ENCODE measurements at places on chromosomes 4 and X.

DNA sequence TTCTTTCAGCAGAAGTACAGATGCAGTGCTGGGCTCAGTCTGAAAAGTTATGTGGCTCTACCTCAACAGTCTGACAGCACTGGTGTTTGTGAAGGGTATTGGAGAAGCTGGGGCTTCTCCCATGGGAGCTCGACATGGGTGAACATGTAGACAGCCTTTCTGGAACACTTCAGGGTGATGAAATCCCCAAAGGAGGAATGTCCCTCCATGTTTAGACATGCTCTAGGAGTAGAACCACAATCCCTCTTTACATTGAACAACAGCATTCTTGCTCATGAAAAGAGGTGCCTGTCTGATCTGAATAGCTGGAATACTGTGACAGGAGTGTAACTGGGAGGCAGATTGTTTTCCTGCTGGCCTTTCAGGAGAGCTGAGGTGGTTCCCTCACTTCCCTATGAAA lies 53.8 kb upstream of the NAP1L2 start:
- no peak for DNase-seq

DNA sequence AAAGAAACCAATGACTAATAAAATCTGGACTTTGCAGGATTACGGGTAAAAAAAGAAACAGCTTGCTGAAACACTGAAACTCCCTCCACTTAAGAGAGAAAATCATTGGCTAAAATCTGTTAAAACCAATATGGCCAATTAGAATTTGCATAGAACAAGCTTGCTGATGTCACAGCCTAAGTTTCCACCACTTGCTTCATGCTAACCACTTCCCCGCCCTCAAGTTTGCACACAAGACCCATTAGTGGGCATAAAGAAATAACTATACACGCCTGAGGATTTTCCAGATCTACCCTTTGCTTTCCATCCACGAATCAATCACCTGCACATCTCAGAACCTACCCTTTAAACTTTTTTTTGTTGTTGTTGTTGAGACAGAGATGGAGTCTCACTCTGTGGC lies 42.7 kb upstream of the PHEX start:
- no peak for DNase-seq

- DNase-seq = no peak
Measured at GRCh38 chr4:55364691-55365344, 18.8 kb downstream of the SRD5A3 start.

GRCh38 chr4:88162626-88163025 lies 4.2 kb upstream of the ABCG2 start:
- no peak for DNase-seq

DNA sequence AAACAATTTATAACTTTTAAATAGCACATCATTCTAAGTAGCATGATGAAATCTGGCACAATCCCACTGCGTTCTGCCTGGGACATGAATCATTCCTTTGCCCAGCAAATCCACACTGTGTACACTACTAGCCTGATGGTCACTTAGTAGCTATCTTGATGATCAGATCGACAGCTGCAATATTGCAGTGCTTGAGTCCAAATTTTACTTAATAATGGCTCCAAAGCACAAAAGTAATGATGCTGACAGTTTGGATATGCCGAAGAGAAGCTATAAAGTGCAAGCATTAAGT lies 86.6 kb upstream of the NPNT start:
- DNase-seq = peak; percentile 86

GRCh38 chr4:68738036-68738435 lies 67.6 kb upstream of the UGT2B15 start:
- no peak for DNase-seq

GRCh38 chrX:47610511-47610910 lies 9.1 kb downstream of the SYN1 start:
- no peak for DNase-seq

GRCh38 chr4:120773641-120774040 lies 148.9 kb downstream of the PRDM5 start:
- DNase-seq = no peak

DNA sequence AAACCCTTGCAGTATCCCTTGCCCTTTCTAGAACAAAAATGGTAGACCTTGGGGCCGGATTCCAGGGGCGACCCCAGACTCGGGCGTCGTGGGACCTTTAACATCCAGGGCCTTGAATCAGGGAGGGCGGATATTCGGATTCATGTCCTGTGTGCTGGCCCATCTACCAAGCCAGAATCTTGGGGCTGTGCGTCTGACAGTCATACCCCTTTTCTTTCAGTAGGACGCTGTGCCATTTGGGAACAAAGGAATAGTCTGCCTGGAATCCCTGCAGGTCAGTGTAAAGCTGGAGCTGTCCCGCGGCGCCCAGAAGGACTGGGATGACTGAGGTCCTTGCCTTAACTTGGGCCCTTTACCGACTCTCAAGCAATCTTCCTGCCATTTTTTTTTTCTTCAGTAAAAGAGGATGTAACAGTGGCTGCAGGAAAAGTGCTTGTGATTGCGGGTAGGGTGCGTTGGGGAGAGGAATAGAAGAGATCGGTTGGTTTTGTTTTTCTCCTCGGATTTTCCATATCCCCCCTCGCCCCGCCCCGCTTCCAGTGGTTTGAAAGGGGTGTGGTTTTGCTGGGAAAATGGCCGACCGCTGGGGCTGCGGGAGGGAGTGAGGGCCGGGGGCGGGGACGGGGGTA lies 518 bp downstream of the ARMCX1 start:
- peak; percentile 55 for DNase-seq

DNA sequence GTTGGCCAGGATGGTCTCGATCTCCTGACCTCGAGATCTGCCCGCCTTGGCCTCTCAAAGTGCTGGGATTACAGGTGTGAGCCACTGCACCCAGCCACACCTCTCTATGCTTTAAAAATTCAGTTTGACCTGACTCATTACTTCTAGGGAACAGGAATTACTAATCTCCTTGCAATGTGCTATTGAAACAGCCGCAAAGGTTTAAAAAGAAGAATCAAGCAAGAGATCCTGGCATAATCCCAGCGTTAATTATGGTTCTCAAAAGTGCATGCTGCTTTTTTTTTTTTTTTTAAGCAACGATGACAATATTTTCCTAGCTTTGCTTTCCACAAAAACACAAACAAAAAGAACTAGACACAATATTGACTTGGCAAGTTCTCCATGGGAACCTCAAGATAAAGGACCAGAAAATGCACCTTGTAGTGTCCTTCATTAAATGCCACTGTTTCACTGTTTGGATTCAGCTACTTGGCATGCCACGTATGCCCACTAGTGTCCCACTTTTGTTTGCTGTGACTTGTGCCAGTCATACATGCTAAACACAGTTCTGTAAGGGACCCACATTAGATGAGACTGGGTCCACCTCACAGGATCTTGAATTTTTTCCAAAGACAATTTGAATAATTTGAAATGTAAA lies 112.6 kb upstream of the PPARGC1A start:
- DNase-seq = peak; percentile 51

GRCh38 chr4:72424006-72424405 lies 145.0 kb downstream of the ADAMTS3 start:
- no peak for DNase-seq

DNA sequence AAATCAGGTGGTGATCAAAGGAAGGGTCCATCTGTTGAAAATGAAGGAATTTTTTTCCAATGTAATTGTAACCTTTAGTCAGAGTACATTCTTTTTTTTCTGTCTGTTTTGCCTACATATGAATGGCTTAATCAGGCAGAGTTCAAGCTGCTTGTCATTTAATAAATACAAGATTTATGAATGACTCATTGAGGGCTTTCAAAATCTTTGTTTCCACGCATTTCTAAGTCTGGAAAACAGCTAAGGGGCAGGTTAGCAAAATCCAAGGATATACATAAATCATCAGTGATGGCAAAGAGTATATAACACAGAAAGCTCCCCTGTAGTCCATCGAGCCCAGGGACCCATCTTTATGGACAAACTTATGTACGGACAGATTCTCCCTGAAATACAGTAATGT lies 1.8 kb downstream of the CA5B start:
- DNase-seq = no peak

DNA sequence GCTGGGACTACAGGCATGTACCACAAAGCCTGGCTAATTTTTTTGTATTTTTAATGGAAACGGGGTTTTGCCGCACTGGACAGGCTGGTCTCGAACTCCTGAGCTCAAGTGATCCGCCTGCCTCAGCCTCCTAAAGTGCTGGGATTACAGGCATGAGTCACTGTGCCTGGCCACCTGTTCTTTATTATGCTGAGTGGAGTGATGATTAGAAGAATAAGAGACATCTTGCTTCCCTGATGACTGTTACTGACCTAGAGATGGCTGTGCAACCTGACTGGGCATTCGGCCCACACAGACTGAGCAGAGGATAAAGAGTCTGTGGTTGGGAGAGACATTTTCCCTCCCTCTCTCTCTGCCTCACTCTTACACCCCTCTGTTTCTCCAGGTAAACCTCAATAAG lies 56.7 kb downstream of the SPINK2 start:
- DNase-seq = peak; percentile 50

GRCh38 chr4:154643493-154643892 lies 31.0 kb upstream of the FGG start:
- DNase-seq = no peak

DNA sequence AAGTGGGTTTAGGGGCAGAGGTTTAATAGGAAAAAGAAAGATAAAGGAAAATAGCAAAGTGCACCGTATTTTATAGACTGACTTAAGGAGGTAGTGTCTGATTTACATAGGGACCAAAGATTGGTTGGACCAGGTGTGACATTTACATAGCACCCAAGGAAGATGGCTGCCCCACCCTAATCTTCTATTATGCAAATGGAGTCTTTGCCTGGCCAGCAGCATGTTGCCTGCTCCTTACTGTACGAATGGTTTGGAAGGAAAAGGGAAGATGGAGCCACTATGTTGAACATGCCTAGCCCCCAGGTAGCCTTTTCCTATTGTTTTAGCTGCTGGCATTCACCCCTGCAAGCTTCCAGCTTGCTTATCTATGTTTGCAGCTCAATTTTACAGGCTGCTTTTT lies 146.2 kb upstream of the PDE5A start:
- no peak for DNase-seq

GRCh38 chr4:8319061-8319460 lies 49.5 kb downstream of the HTRA3 start:
- no peak for DNase-seq

GRCh38 chr4:152455311-152455710 lies 80.6 kb downstream of the FBXW7 start:
- no peak for DNase-seq

DNA sequence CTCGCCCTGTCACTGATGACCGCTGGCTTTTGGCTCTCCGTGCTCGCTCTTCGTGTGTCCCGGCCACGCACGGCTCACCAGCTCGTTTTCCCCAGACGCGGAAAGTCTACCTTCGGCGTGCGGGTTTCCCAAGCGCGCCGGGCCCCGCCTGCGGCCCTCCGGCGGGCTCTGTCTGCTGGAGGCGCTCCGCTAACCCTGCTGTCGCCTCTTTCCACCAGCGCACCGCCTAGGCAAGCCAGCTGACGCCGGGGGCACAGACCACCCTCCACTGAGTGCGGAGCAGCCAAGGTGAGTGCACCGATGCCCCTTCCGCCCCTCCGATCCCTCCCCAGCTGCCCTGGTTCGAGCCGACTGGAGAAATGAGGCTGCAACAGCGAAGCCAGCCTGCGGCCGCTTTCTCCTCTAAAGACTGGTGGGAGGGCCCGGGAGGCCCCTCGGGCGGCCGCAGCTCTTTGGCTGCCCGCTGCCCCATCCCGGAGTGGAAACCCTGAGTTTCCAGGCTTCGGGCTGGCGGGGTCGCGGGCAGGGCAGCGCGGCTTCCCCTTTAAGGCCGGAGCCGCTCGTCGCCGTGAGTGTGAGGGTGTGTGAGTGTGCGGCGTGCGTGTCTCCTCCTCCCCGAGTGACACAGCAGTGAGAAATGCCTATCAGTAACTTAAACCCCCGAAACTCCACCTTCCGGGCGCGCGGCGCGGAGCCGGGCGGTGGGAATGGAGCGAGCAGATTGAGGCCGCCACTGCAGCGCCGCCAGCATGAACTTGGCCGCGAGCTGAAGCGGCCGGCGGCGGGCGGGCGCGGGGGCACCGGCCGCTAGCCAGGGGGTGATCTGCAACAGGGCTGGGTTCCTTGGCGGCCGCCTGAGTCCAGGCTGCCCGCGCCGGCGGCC lies at the start of gene MAMLD1:
TSS of gene MAMLD1 (plus strand) at position 719 of the 883 bp plus-strand sequence. CDS start 82,200 bp downstream, outside the sequence.
- DNase-seq = peak; percentile 86

DNA sequence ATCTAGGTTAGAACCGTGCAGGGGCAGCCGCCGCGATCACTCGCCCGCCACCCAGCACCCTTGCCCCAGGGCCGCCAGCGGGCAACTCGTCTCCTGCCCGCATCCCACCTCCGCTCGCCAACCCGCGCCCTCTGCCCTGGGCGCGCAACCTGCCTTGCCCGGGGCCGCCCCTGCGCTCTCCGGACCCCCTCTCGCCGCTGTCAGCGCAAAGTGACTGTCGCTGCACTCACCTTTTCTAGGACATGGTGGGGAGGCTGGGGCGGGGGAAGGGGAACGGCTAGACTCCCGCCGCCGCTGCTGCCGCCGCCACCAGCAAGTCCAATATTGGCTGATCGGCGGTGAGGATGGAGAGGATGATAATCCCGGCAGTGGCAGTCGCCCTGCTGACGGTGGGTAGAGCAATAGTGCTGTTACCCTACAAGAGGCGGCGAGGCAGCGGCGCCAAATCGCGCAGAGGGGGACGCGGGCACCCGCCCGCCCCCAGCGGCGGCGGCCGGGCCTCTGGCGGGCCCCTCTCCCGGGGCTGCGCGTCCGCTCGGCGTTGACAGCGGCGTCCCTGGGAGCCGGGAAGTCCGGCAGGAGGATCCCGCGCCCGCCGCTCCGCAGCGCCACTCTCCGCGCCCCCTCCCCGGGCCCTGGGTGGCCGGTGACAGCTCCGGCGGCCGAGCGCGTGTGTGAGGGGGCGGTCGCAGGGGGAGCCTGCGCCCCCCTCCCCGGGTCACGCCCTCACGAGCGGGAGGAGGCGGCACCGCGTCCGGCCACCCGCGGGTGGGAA lies 2.3 kb upstream of the NR3C2 start:
- peak; percentile 7 for DNase-seq

DNA sequence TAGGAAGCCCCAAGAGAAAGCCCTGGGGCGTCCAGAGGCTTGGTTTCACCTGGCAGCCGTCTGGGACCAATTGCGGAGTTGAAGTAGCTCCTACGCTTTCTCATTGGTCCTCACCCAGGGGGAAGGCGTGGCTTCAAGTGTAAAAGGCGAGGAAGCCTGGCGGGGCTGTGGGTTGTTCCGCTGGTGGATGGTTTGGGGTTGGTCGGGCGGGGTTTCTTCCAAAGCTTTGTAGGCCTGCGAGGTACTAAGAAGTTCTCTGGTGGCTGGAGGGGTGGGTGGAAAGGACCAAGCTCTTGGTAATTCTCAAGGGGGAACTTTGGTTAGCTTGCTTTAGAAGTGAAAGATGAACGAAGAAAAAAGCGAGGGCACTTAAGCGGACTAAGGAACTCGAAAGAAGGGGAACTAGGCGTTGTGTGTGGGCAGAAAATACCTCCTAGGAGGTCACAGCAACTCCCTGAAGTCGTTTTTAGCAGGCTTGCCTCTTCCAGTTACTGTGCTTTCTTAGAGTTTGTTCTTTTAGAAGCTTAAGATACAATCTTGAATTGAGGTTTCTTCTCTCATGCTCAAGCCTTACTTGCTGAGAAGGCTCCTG lies 36.6 kb downstream of the CCNG2 start:
- no peak for DNase-seq

GRCh38 chr4:19650903-19651864 lies 600.5 kb upstream of the SLIT2 start:
- peak; percentile 37 for DNase-seq

Measured in EH (cell line).